Hippocampal formation (tissue), 2 donors: ENCODE measurements at places on chromosomes 2 and 18.

- DNase-seq, result no peak
Observed at GRCh38 chr2:140136366-140136765, 1356.2 kb upstream of the NXPH2 start.

- DNase-seq, result no peak
Observed at GRCh38 chr2:44959855-44960254, 18.4 kb downstream of the SIX3 start.

- DNase-seq, result no peak
Observed at GRCh38 chr2:75007819-75008218, 49.4 kb downstream of the POLE4 start.

- DNase-seq, result no peak
Observed at GRCh38 chr2:118224895-118225311, 136.6 kb downstream of the INSIG2 start.

DNA sequence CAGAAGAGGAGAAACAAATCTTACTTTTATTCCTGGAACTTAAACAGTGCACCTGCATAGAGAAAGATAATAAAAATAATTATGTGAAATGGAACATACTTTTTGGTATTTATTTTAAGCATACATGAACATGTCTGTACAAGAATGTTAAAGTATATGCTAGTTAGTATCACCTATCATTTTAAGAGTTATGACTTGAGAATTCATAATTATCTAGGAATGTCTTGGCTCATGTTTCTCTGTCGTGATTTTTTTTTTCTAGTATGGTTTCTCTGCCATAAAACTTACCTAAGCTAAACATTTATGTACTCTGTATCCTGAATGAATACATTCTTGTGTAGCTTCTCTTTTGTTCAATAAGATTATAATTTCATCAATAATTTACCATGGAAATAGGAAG lies 4.2 kb downstream of the SERPINB7 start:
- no peak for DNase-seq

GRCh38 chr2:228938629-228939028 lies 332.5 kb downstream of the PID1 start:
- no peak for DNase-seq

DNA sequence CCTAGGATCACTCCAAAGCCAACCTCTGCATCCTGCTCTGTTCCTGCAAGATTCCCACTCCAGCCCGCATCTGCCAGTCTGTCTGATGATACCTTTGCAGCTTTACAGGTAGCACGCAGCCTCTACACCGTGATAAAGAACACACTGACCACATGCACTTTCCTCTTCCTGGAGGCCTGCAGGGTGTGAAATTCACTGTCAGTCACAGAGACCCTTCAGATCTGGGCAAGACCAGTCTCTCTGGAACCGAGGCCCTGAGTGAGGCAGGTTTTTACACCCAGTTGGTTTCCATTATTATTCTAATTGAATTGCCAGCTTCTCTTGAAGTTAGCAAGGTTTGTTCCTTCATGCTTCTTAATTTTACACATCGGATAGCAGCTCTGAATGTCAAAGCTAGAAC lies 30.5 kb upstream of the TWIST2 start:
- no peak for DNase-seq

GRCh38 chr2:156349161-156349560 lies 16.6 kb upstream of the NR4A2 start:
- DNase-seq, result no peak

- no peak for DNase-seq
Observed at GRCh38 chr2:147933931-147934330, 86.6 kb downstream of the ORC4 start.

- DNase-seq, result no peak
Observed at GRCh38 chr18:48066225-48066652, 135.8 kb upstream of the SMAD2 start.

DNA sequence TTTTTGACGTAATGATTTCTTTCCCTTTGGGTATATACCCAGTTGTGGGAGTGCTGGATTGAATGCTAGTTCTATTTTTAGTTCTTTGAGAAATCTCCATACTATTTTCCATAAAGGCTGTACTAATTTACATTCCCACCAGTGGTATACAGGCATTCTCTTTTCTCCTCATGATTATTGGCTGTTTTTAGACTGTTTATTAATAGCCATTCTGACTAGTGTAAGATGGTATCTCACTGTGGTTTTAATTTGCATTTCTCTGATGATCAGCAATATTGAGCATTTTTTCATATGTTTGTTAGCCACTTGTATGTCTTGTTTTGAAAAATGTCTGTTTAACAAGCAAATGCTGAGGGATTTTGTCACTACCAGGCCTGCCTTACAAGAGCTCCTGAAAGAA lies 9.2 kb upstream of the CD28 start:
- DNase-seq, result no peak

DNA sequence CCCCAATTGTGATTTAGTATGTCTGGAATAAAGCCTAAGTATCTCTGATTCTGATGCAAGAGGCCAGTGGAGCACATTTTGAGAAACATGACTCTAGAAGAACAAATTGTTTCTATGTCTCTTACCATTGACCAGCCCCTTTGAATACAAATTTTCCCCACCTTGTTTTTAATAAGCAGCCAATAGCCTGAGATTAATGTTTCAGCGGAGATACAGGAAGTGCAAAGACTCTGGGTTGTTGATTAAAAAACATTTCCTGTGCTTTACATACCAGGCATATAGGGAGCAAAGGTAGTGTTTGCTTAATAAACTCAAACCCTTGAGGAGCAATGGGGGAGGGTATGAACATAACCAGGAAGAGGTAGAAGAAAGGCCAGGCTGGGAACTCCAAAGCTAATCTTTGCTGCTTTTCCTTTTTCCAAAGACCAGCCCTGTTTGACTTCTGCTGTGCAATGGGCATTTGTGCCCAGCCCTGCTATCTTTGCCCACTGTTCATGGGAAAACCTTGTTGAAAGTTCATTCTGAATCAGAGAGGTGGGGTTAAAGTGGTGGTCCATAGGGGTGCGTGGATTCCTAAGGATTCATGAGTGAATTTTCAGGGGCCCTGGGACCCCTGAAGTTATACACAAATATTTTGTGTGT lies 29.3 kb downstream of the UPP2 start:
- no peak for DNase-seq

GRCh38 chr2:168920504-168921157 lies 19.5 kb downstream of the G6PC2 start:
- DNase-seq, result no peak

DNA sequence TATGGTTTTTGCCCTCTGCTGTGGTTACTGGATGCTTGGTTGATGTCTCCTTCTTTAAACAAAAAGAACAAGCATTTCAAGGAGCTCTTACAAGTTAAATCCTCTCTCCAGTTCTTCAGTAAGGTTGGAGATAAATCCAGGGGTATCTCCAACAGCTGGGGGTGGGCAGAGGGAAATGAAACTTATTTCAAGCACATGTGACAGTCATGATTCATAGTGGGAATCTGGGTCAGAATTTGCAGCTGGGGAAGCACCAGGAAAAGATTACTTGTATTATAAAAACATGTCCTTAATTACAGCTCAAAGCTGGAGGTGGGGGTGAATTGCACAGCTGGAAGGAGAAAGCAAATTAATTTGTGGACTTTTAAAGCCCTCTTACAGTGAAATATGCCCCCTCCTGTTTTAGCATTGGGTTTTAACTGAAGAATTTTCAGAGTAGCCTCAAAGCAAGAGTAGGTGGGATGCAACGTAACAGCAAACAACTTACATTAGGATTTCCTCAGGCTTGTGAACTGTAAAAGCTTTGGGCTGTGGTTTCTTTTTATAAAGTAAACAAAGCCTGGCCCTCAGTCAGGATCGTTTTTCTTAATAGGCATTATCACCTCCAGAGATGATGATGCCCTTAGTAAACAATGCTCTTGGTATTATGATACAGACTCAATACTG lies 596.4 kb downstream of the NYAP2 start:
- DNase-seq, result no peak

- no peak for DNase-seq
Observed at GRCh38 chr2:42369532-42370229, 8.7 kb upstream of the COX7A2L start.

DNA sequence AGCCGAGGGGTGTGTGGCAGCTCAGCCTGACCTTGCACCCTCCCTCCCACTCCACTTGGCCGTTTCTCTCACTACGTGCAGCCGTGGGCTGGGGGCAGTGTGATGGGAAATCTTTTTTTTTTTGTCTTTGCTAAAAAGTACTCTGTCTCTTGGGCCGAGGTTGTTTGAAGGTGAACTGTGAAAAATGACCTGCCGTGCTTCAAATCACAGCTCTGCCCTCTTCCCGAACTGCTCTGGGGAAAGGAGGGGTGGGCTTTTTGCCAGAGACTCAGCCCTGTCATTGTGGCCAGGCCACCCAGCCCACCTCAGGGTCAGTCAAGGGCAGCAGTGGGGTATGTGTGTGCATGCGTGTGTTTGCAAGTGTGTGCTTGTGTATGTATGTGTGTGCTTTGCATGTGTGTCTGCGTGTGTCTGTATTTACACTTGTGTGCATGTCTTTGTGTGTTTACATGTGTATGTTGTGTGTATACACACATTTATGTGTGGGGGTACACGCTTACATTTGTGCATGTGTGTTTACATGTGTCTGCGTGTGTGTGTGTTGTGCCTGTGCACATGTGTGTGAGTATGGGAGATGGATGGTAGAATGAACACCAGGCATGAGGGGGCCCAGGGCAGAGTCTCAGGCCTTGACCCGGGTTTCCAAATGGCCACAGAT lies 61.3 kb upstream of the HAAO start:
- DNase-seq, result no peak

DNA sequence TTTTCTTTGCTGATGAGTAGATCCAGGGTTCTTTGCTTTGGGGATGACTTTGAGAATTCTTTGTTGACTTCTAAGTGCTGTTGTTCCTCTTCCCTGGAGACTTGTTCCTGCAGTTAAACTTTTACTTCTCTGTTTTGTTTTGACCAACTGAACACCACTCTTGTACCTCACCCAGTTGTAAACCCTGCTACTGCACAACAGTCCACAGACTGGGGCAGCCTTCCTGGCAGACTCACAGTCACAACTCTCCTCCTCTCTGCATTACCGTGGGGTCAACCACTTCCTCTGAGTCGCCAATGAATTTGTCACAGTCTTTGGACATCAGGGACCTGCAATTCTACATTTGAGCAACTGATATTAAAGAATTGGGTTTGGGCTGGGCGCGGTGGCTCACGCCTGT lies 3.8 kb upstream of the SLC8A1 start:
- DNase-seq, result no peak

DNA sequence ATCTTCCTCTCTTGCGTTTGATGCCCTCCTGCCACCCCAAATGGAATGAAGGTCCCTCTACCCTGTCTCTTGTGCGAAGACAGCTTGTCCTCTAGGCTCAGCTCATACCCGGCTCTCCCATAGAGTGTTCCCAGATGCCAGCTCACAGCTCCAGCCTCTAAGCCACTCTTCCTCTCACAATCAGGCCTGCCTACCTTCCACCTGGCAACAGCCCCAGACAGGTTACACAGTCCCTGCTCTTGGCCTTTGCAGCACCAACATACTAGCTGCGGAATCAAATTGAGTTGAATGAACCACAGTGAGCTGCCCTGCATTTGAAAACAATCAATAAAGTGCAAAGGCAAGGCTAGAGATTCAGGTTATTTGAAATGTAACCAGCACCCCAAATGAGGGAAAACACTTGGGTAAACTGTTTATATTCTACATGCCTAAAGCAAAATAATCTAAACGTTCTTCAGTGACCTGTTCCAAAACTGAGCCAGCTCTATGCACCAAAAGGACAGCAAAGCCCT lies 105.1 kb downstream of the COL4A4 start:
- DNase-seq, result no peak

GRCh38 chr18:69978732-69979715 lies 31.4 kb upstream of the CD226 start:
- DNase-seq, result no peak

- no peak for DNase-seq
Observed at GRCh38 chr2:30732376-30732775, 74.9 kb downstream of the CAPN13 start.
